ENCODE measurements at places on chromosomes 16 and 17.
A peak's percentile ranks its signal among the peaks of the same experiment; 100 is the strongest.

- no peak for DNase-seq
Measured at GRCh38 chr16:6105115-6105514, 1007.5 kb upstream of the EEF2KMT start.

- no peak for DNase-seq
Measured at GRCh38 chr17:80323982-80324381, 63.3 kb downstream of the RNF213 start.

DNA sequence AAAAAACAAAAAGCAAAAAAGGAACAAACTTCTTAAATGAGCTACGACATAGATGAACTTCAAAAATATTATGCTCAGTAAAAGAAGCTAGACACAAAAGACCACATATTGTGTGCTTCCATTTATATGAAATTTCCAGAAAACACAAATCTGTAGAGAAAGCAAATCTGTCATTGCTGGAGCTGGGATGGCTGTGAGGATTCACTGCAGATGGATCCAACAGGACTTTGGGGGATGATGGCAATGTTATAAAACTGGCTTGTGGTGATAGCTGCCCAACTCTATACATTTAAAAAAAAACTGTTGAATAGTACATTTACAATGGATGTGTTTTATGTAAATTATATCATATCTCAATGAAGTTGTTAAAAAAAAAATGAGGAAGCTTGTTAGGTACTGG, 52.6 kb upstream of the MAP3K14 start:
- no peak for DNase-seq

- DNase-seq, result peak; percentile 67
Measured at GRCh38 chr17:65666876-65667321, 105.5 kb upstream of the AXIN2 start.

DNA sequence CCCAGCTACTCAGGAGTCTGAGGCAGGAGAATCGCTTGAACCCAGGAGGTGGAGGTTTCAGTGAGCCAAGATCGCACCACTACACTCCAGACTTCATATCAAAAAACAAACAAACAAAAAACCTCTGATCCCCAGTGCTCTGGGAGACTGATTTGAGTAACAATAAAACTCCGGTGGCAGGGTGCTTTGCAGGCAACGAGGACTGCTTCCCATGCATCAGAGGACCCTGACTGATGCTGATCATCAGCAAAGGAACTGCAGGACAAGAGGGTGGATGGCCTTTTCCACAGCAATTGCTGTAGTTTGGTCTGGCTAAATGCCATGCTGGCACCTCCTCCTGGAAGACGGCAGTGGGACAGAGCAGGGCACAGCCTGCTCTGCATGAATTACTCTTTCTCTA, 6.4 kb upstream of the SLC39A11 start:
- DNase-seq, result no peak

GRCh38 chr17:52049496-52049895, 109.0 kb downstream of the CA10 start:
- no peak for DNase-seq

All from neuronal stem cell (in vitro differentiated cells).